ENCODE measurements at places on chromosomes 3 and 15. TPM values are rescaled to one million over a fixed set of nuclear protein-coding genes. Genes with fewer than 3 reads are reported as not detected.
A peak's percentile ranks its signal among the peaks of the same experiment; 100 is the strongest.

IRAK2 gene
- 2.9 TPM for polyA plus RNA-seq

DZIP1L gene
- polyA plus RNA-seq = 6.7 TPM

TNIK gene
- polyA plus RNA-seq = 9.4 TPM

CACNA1D gene
- polyA plus RNA-seq = 2.7 TPM

GOLGA6L7 gene
- not detected for polyA plus RNA-seq

FRG2C gene
- polyA plus RNA-seq = not detected

CPNE9 gene
- polyA plus RNA-seq = 0.11 TPM

PLAAT1 gene
- 0.13 TPM for polyA plus RNA-seq

HYAL1 gene
- 24.6 TPM for polyA plus RNA-seq

CPLX3 gene
- polyA plus RNA-seq = 0.10 TPM

NR2E3 gene
- polyA plus RNA-seq = 0.33 TPM

PLA2G4D gene
- 0.31 TPM for polyA plus RNA-seq

PLSCR2 gene
- polyA plus RNA-seq = 0.03 TPM

UBAP1L gene
- 2.2 TPM for polyA plus RNA-seq

IL20RB gene
- 1.00 TPM for polyA plus RNA-seq

LAMB2 gene
- polyA plus RNA-seq = 331 TPM

RBP2 gene
- 1.3 TPM for polyA plus RNA-seq

DNA sequence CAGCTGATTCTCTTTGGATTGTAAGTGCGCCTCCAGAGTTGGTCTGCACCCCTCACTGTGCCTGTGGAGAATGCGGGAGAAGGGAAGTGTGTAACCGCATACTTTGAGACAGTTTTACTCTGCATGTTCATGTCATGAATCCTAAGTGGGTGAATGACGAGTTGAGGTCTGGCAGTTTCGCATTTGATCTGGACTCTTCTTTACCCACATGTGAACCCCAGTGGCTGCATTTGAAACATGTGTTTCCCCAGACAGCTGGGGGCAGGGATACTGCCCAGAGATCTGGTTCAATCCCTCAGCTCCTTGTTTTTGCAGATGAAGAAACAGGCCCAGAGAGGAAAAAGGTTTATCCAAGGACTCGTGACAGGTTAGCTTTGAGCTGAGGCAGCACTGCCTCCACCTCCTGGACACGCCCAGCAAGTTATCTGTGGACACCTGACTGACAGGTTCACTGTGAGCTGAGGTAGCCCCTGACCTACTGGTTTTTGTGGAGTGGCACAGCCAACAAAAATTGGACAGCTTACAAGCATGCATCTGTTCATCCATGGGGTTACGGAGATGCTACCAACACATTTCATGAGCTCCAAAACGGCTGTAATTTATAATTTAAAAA is 207.3 kb downstream of the XXYLT1 start:
- DNase-seq = no peak

DNA sequence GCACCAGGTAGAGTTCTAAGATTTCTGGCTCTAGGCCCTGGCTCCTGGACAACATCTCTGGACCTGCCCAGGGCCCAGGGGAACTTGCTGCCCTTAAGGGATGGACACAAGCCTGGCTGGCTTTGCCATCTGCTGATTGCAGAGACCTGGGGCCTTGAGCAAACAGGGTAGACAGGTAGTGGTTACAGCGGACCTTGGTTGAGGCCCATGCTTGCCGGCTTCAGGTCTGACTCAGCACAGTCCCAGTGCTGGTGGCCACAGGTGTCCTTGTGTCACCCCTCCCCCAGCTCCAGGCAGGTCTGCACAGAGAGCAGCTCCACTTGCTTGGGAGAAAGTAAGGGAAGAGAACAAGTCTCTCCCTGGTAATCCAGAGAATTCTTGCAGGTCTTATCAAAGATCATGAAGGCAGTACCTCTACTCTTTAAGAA is 15.9 kb upstream of the ACTL6A start:
- no peak for DNase-seq

- no peak for DNase-seq
Observed at GRCh38 chr3:197718891-197719290, 17.8 kb downstream of the RUBCN start.

DNA sequence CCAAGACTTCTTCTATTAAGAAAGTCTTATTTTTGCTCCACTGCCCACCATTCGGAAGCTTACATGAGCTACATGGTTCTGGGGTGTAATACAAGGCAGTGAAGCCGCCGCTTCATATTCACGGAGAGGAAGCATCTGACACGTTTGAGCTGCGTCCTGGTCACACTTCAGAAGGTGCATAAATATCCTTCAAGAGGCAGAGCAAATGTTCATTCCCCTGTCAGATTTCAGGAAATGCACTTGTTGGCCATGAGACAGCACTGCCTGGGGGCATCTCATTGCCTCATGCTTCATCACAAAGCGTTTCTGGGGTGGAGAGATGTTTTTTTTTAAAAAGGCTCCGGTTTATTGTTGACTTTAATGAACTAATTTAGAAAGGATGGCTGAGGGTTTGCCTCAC is 119.9 kb downstream of the CADPS start:
- no peak for DNase-seq

DNA sequence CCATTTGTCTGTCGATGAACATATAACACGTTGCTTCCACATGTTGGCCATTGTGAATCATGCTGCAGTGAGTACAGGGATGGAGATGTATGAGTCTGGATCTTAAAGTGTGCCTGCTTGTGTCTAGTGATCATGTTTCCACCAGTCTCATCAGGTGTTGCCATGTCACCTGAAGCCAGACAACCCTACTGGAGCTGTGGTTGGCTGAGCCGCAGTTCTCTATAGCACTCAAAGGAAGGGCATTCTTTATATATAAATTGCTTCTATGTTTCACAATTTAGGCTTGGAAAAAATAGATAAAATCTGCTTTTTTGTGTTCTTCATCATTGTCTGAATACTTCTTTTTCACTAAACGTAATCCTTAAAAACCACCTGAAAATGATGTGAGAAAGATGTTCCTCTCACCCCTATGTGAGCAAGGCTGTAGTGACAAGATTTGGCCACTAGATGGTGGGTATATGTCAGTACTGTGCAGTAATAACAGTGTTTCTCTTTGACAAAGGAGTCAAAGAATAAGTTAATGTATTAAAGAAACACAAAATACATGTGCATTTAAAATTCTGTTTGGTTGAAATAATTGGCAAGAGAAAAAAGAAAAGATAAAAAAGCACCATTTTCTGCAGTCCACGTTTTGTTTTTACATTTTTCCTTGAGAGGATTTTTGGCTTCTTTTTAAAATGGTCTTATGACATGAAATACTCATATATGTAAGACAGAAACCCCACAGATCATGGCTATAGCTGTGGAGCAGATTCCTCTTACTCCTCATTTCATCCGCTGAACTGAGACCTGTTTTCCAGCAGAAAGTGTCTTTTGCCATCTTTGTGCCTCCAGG is 394.5 kb upstream of the DPPA4 start:
- DNase-seq = peak; percentile 66

GRCh38 chr3:194675081-194675640 is 3.2 kb upstream of the LSG1 start:
- DNase-seq = no peak

GRCh38 chr3:149448331-149448831 is 26.1 kb upstream of the TM4SF4 start:
- DNase-seq = no peak

GRCh38 chr15:40286061-40286532 is 3.2 kb upstream of the ANKRD63 start:
- DNase-seq = no peak

DNA sequence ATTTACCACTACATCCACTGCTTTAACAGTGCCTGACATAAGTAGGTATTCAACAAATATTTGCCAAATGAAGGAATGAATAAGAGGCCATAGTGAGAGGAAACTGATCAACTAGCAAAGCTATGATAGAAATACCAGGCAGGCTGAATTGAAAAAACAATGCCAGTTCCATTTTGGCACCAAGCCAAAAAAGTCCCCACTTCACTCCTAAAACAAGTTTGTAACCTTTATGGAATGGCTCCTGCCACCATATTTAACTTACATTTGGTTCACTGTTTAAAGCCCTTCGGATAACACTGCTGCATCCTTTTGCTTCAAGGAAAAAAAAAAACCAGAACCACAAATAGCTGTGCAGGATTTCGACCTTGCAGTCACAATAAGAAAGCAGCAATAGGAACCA is 166.1 kb downstream of the FRMD5 start:
- DNase-seq = peak; percentile 35

- DNase-seq = peak; percentile 21
Observed at GRCh38 chr15:91118817-91119590, 18.9 kb downstream of the SV2B start.

- no peak for DNase-seq
Observed at GRCh38 chr3:11587766-11588165, 55.9 kb downstream of the VGLL4 start.

DNA sequence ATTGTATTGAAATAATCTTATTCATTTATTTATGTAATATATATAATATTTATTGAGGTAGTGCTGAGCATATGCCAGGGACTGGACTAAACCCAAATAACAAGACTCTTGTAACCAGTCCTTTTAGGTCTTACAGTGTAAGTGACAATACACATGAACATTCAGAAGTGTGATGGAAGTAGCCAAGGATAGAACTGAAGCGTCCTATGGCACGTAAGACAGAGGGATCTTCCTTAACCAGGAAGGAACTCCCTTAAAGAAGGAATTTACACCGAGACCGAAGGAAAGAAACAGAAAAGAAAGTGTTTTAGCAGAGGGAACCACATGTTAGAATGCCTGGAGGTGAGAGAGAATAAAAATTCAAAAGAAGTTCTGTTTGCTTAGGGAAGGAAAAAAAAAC is 23.6 kb upstream of the CLDN1 start:
- no peak for DNase-seq

DNA sequence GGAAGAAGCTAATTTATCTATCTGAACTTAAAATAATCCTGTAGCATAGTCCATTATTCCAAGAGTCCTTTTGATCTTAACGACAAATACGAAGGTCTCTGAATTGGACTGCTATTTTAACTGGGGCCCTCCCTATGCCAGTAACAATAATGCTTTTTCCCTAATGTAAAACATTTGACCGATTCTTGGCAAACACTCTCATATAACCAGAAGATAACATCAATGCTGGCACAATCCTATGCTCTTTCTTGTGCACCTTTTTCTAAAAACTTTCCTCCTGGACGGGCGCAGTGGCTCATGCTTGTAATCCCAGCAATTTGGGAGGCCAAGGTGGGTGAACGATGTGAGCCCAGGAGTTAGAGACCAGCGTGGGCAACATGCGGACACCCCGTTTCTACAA is 3.9 kb downstream of the LRRFIP2 start:
- no peak for DNase-seq

DNA sequence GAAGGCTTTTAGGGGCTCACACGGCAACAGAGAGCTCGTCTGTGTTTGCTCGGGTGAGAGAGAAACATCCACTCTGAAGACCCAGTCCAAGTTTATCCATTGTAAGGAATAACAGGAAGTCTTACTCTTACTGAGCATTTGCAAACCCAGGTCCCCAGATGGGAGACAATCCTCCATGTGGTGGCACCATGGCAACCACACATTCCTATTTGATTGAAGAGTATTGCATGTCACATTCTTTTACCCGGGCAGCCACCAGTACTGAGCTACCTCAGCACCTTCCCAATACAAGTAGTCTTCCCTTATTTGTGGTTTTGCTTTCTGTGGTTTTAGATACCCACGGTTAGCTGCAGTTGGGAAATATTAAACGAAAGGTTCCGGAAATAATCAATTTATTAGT is 302.9 kb upstream of the RASGRP1 start:
- no peak for DNase-seq

DNA sequence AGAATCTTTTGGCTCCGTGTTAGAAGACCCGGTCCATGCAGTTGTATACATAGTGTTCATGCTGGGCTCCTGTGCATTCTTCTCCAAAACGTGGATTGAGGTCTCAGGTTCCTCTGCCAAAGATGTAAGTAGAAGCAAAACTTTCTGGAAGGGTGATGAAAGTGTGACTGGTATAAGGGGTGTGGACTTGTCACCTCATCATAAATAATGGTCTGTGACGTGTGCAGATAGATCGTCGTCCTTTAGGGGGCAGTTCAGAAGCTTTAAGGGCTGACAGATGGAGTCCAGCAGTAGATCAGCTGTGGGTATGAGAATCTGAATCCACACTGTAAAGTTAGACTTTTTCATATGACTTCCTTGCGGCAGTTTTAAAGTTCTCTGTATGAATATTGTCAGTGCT is 15.3 kb downstream of the SEC61A1 start:
- DNase-seq = no peak
